ENCODE measurements at places on chromosomes 7 and 10.

- no peak for DNase-seq
These were observed 280.1 kb downstream of the OTUD1 start for GRCh38 chr10:23718946-23719345.

DNA sequence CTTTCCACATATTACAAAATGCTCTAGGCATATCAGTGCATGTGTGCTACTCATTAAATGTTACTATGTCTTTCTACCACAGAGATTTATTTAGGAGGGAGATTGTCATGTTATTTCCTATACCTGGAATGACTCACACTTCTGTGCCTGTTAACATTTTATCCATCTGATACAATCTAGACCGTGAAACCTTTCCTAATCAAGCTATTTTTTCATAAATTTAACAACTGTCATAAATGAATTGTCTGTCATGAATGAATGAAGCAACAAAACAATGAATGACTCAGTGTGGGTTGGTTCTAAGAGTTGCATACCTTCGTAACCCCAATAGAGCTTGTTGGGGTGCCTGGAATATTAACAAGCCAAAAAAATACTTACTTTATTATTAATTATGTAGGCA, 554.3 kb downstream of the GRM8 start:
- DNase-seq: no peak

GRCh38 chr10:123991611-123992570, 100.3 kb upstream of the CPXM2 start:
- DNase-seq: no peak

- DNase-seq: no peak
These were observed 89.7 kb downstream of the ATE1 start for GRCh38 chr10:121838149-121838548.

- no peak for DNase-seq
These were observed 311.0 kb downstream of the ANKRD30A start for GRCh38 chr10:37436357-37436756.

- no peak for DNase-seq
These were observed 50.0 kb downstream of the TACR2 start for GRCh38 chr10:69366738-69367137.

DNA sequence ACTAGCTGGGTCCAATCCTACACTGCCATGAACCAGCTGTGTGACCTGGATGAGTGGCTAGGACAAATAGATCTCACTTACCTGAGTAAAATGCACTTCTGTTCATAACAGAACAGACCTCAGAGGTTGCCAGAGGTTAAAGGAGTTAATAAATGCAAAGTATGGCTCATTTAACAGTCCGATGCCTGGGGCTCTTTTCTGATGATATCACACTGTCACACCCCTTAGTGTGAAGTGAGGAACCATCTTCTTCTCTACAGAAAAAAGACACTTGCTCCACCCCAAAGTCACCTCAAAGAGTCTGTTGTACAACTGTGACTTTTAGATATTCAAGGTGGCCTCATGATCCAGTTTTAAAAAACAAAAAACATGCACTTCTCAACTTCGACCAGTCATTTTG, 21.5 kb upstream of the TARP start:
- no peak for DNase-seq

DNA sequence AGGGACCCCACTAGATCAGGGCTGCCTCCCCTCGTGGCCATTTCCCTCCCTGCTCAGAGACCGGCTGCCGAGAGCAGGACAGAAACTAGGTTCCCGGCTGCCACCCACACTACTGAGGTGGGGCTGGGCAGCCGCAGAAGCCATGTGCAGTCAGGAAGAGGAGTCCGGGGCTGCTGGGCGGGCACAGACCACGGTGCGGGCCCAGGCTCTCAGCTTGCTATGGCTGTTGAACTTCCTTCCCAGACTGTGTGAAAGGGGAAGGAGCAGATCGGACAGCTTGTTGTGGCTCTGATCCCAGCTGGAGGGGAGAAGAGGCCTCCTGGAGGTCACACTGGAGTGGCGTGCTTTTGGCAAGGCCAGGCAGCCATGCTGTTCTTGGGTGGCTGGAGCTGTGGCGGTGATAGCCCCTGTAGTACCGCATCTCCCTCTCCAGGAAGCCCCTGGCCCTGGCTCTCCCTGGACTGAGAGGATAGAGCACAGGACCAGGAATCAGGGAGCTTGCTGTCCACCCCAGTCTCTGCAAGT, 56.8 kb downstream of the HK1 start:
- DNase-seq: no peak

GRCh38 chr10:49560526-49560925, 21.6 kb upstream of the ERCC6 start:
- DNase-seq: no peak

DNA sequence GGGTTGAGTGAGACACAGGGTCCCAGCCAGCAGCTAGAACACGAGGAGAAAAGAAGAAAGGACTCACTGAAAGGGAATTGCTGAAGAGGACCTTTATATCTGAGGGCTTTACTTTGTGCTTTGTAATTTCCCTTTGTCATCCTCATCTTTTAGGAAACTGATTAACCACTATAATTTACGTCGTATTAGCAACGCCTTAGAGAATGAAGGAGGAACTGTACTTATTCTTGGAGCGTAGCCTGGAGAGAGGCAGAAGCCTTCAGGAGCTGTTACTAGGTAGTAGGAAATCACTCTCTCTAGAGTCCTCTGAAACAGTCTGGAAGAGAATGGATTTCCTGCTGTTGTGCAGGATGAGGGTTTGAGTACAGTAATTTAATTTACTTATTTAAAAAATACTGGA, 101.0 kb upstream of the STEAP1B start:
- no peak for DNase-seq

DNA sequence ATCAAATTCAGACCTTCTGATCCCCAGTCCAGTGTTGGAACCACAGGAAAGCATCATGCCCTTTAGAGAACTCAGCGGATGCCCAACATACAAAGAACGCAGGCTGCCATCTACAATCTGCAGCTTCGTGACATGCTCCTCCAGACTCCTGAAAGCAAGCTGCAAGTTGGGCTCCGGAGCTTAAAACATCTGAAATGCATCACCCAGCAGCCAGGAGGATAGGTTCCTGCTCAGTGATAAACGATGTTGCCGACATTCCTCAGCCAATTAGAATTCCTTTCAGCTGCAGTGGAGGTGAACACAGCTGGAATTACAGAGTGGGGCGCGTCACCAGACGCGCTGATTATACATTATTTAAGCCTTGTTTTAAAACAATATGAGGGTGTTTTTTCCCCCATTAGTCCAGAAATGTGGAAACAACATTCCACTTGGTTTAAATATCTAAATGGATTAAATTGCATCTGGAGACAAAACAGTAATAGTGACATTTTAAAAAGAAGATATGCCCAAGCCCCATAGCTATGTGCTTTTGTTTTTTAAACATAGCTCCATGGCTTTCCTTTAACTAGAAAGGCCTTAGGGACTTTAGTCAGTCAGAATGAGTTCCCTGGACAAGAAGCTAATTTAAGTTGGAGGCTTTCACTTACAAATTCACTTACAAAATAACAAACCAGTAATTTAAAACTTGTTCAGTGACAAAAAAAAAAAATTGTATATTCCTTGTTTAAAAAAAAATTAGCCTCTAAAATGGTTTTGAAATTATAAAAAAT, 6.3 kb downstream of the SMURF1 start:
- DNase-seq: peak; percentile 63

GRCh38 chr7:33258491-33258951, 129.2 kb downstream of the BBS9 start:
- no peak for DNase-seq

DNA sequence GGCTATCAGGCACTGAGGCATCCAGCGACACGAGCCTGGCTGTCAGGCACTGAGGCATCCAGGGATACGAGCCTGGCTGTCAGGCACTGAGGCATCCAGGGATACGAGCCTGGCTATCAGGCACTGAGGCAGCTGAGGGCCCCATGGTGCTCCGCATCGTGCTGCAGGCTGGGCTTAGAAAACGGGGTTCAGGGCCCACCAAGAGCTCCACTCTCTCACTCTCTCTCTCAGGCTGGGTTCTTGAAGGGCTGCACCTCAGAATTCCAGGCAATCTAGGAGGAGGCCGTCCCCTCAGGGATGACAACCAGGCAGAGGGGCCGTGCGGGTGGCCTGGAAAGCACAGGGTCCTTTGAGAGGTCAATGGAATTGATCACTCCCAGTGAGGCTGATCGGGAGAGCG, 69.0 kb downstream of the CFAP46 start:
- no peak for DNase-seq

DNA sequence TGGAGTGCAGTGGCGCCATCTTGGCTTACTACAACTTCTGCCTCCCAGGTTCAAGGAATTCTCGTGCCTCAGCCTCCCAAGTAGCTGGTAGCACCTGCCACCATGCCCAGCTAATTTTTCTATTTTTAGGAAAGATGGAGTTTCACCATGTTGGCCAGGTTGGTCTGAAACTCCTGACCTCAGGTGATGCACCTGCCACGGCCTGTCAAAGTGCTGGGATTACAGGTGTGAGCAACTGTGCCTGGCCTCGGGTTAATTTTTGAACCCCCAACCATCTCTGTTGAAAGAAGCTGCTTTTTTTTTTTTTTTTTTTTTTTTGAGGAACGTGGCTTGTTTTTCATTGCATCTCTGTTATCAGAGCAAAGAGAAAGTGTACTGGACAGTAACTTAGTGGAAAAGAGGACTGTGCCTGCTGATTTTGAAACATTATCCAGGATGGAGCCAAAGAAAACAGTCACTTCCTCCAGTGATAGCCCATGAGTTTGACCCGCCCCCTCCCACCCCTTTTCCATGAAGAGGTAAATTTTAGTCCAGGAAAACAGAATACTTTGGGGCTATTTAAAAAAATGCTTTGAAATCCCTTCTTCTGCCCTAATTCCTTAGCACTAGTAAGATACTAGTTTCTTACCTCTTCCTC, 38.3 kb downstream of the WBP1L start:
- DNase-seq: no peak

DNA sequence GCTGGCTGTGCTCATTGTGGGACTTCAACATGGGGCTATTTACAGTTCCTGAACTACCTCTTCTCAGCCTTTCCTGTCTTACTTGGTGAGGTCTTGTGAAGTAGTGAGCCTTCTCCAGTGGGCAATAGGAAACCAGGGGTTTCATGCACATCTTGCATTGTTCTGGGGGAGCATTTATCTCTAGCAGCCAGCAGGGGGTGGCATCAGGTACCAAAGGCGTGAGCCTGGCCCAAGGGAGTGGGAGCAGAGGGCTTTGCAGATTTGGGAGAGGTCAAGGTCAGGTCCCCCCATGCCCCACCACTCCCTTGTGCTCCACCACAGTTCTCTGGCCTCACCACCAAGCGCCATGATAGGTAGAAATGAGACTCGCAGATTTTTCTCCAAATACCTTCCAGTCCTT, 85.4 kb upstream of the NPTX2 start:
- DNase-seq: no peak

DNA sequence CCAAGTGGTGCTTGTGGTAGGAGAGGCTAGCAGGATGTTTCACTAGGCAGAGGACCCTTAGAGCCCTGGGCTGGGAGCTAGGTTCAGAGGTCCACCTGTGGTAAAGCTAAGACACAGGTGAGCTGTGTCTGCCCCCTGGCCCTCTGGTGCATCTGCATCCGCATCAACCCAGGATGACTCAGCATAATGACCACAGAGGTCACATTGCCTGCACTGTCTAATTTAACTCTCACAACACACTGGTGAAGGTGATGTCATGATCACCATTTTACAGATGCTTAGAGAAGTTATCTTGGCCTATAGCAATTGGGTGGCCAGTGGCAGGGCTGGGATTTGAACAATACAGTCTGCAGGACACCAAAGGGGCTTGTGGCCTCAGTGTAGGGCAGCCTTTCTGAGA, 33.1 kb downstream of the HABP2 start:
- no peak for DNase-seq

- DNase-seq: no peak
These were observed 34.3 kb upstream of the DNAJB12 start for GRCh38 chr10:72389014-72389413.

DNA sequence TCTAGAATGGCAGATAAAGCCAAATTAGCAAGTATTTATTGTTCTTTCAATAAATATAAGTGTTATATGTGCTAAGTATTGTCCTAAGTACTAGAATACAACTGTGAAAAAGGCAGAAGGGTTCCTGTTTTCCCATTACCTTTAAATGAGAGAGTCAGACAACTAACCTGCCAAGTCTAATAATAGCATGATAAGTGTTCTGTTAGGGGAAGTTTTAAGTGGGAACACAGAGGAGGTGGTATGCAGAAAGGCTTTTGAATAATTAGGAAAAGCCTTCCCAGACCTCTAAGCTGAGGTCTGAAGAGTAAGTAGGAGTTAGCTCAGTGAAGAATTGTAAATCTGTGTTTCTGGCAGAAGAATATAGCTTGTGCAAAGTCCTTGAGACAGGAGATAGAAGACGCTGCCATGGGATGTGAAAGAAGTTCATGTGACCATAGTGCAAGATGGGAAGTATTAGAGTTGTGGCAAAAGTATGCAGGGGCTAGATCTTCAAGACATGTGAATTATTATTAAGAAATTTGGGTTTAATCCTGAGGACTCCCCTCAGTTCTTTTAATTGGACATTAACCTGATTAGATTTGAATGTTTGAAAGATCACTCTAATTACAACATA, 12.5 kb downstream of the SHOC2 start:
- no peak for DNase-seq

- no peak for DNase-seq
These were observed 18.4 kb downstream of the RBM48 start for GRCh38 chr7:92546856-92547497.

DNA sequence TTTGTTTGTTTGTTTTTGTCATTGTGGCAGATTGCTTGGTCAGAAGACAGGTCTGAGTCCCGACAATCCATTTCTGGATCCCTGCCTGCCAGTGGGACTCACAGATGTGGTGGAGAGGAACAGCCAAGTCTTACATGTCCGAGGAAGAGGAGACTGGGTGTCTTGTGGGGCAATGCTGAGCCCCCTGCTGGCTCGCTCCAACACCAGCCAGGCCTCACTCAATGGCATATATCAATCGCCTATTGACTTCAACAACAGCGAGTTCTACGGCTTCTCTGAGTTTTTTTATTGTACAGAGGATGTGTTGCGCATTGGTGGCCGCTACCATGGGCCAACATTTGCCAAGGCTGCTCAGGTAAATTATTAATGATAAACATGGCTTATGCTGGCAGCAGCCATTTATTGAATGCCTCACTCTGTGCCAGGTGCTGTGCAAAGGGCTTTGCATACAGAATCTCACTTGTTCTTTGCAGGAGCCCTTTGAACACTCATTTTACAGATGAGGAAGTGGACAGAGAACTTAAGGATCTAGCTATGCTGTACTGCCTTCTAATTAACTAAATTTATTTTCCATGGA, 33.3 kb downstream of the COX15 start:
- no peak for DNase-seq

DNA sequence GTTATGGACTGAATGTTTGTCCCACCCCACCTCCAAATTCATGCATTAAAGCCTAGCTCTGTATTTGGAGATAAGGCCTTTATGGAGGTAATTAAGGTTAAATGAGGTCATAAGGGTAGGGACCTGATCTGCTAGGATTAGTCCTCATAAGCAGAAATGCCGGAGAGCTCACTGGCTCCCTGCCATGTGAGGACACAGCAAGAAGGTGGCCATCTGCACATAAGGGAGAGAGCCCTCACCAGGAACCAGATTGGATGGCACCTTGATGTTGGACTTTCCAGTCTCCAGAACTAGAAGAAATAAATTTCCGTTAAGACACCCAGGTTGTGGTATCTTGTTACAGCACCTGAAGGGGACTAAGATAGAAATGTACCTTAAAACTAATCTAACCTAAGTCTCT, 816.1 kb upstream of the C7orf33 start:
- DNase-seq: no peak
